ENCODE measurements at places on chromosomes 12 and 14.

- DNase-seq: no peak
Measured at GRCh38 chr14:105167303-105168092, 1.1 kb downstream of the JAG2 start.

- no peak for DNase-seq
Measured at GRCh38 chr12:44507461-44507860, 368.7 kb downstream of the NELL2 start.

GRCh38 chr14:92780444-92781232 lies 13.5 kb upstream of the GOLGA5 start:
- DNase-seq: no peak

- DNase-seq: no peak
Measured at GRCh38 chr14:71359823-71360222, 452.6 kb downstream of the PCNX1 start.

- DNase-seq: no peak
Measured at GRCh38 chr12:68420225-68421010, 88.3 kb upstream of the MDM1 start.
